Cerebellar cortex (tissue), 1 donor: ENCODE measurements at places on chromosomes 4 and X.

DNA sequence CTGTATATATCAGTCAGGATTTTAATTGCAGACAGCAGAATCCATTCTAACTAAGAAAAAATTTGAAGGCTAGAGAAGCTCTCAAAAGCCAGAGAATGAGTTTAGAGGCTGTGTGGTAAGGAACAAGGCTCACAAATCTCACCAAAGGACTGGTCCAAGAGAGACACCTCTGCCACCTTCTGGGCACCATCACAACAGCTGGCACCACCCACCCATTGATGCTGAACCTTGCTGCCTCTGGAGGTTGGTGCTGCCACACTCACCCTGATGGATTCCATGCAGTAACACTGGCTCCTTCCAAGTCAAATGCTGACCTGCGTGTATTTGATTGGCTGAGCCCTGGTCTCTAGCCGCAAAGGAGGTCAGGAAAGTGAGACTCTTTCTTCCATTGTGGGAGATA is 100.8 kb downstream of the BEND2 start:
- no peak for DNase-seq

GRCh38 chrX:110125446-110126162 is 122.7 kb downstream of the TMEM164 start:
- peak; percentile 7 for DNase-seq

DNA sequence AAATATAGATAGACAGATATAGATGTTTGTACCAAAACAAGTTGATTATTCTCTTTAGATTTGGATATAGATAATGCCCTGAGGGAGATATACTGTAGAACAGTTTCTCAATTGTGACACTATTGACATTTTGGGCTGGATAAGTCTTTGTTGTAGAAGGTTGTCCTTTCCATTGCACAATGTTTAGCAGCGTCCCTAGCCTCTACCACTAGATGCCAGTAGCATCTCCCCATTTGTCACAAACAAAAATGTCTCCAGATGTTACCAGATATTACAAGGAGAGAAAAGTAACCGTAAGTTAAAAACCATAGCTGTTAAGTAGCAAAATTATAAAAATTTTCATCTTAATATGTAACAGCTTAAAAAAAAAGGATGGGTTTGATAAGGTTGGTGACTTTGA is 2595.3 kb downstream of the ARAP2 start:
- DNase-seq, result no peak

GRCh38 chrX:53269536-53270107 is 11.8 kb downstream of the IQSEC2 start:
- DNase-seq, result no peak

GRCh38 chr4:39889226-39889625 is 88.5 kb downstream of the PDS5A start:
- no peak for DNase-seq

GRCh38 chr4:165199722-165200121 is 7.6 kb upstream of the KLHL2 start:
- no peak for DNase-seq

DNA sequence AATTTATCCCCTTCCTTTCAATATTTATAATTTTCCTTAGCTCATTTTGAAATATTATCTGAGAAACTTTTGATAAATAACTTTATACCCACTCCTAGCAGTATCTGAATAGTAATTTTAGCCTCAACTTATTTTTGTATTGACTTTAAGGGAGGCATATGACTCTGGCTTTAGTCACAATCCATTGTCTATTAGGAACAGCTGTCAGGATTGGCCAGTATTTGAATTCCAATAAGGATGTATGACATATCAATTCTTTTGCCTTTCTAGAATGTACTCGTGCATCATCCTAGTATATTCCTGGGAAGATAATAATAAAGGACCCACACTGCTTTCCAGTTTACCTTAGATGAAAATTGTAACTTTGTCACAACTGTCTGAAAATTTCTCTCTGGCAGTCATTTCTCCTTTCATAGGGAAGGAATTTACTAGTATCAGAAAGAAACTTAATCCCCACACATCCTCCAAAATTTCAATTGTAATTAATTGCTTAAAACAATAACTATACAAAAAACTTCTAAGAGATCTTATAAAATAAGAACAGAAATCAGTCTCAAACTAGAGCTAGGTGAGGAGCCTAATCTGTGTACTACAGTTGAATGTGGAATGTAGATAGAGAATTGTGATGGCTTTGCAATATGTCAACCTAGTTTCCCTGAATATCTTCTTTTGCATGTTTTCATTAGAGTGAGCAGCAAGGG is 121.0 kb upstream of the EPHA5 start:
- DNase-seq, result no peak

DNA sequence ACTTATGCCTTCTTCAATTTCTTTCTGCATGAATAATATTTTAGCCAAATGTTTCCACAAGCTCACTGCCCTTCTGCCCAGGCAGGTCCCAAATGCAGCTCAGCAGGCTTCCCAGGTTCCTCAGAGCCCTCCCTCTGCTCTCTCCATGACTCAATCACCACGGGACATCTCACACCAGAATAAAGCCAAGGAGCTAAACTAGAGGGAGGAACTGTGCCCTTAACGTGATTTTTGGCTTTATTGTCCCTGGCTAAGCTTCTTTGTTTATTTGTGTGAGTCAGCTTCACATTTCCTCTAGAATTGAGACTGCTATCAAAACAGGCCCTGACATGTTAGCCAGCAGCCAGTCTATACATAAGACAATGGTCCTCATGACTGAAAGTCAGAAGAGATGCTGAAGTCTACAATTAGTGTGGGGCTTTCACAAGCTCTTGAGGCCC is 186.4 kb upstream of the GALNT7 start:
- no peak for DNase-seq

GRCh38 chr4:112253382-112254000 is 21.9 kb downstream of the AP1AR start:
- DNase-seq, result no peak

DNA sequence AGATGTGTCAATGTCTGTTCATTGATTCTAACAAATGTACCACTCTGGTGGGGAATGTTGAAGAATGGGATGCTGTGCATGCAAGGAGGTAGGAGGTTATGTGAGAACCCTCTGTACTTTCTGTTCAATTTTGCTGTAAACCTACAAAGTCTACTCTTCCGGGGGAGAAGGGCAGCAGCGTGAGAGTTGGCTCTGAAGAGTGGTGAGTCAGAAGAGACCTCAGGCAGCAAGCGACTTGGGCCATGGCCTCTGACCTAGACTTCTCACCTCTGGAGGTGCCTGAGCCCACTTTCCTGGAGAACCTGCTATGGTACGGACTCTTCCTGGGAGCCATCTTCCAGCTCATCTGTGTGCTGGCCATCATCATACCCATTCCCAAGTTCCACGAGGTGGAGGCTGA is 26.7 kb downstream of the MANBA start:
- no peak for DNase-seq

- no peak for DNase-seq
Measured at GRCh38 chr4:98577956-98578355, 80.5 kb downstream of the TSPAN5 start.

GRCh38 chr4:48153791-48154550 is 19.9 kb upstream of the TXK start:
- DNase-seq, result no peak

- DNase-seq, result no peak
Measured at GRCh38 chr4:60656171-60656570, 544.0 kb upstream of the ADGRL3 start.

GRCh38 chr4:80989921-80990544 is 40.5 kb upstream of the BMP3 start:
- peak; percentile 71 for DNase-seq

DNA sequence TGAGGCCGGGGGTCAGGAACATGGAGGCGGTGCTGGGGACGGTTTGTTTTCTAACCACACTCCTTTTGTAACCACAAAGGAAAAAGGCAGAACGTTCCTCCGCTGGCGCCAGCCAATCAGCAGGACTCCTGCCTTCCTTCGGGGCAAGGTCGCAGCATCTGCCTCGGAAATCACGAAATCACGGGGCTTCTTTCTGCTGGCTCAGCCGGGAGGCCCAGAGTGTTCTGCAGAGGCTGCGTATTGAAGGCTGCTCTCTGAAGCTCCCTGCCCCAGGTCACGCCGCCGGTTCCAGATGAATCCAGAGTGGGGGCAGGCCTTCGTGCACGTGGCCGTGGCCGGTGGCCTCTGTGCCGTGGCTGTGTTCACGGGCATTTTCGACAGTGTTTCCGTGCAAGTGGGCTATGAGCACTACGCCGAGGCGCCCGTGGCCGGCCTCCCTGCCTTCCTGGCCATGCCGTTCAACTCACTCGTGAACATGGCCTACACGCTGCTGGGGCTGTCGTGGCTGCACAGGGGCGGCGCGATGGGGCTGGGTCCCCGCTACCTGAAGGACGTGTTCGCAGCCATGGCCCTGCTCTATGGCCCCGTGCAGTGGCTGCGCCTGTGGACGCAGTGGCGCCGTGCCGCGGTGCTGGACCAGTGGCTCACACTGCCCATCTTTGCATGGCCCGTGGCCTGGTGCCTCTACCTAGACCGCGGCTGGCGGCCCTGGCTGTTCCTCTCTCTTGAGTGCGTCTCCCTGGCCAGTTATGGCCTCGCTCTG is 9.4 kb downstream of the TMEM187 start:
- DNase-seq, result no peak

DNA sequence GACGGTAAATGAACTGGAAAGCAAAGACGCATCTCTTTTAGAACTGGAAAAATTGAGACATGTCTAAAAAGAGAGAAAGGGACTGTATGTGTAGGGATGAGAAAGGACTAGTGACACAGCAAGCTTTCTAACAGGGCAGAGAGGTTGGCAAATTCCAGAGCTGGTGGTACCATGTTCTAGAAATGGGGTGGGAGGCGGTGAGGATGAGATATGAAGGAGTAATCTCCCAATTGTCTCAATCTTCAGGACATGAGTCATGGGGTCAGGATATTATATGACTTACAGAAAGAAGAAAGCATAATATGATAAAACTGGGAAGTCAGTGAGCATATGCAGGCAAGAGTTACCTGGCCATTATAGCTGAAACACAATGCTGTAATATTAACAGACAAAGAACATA is 14.2 kb downstream of the TAB3 start:
- DNase-seq, result no peak

- no peak for DNase-seq
Measured at GRCh38 chrX:140132937-140133336, 167.6 kb upstream of the CXorf66 start.

GRCh38 chr4:37728064-37728463 is 41.9 kb upstream of the RELL1 start:
- no peak for DNase-seq

- DNase-seq, result no peak
Measured at GRCh38 chr4:128915544-128915943, 106.0 kb downstream of the JADE1 start.

GRCh38 chrX:126141014-126141413 is 25.1 kb downstream of the DCAF12L2 start:
- no peak for DNase-seq

- DNase-seq, result no peak
Measured at GRCh38 chr4:67820903-67821302, 62.9 kb downstream of the TMPRSS11D start.

GRCh38 chr4:106615961-106616360 is 247.4 kb upstream of the GIMD1 start:
- DNase-seq, result no peak

DNA sequence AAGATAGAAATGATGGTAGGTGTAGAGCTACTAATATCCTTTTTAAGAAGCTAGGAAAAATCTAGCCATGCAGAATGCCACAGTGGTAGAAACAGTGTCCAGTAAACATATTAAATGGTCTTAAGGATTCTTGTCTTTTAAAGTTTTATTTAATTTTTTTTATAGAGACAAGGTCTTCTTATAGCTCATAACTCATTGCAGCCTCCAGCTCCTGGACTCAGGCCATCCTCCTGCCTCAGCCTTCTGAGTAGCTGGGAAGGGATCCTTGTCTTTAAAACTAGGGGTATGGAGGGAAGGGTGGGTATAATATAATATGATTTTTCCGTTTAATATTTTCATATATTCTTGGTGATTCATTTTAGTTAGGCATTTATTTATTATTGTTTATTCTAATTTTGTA is 3.8 kb downstream of the TMEM165 start:
- no peak for DNase-seq

- no peak for DNase-seq
Measured at GRCh38 chrX:124239324-124239723, 93.1 kb upstream of the TEX13D start.

GRCh38 chr4:57591073-57591472 is 480.9 kb upstream of the IGFBP7 start:
- no peak for DNase-seq

DNA sequence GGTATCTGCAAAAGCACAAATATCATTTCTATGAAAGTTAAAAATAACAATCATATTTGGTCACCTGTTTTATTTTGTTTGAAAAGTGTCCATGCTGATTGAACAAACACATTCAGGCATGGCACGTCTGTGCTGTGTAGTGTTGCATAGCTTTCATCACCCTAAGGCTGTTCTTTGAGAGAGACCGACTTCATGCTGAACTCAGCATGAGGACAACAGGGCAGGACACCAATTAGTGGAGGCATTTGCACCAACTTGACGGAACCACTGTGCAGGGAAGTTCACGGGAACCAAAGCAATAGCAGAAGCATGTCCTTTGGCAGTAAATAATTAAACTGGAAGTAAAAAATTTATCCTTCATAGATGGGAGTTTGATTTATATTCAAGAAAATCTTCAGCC is 158.4 kb upstream of the SLC7A11 start:
- no peak for DNase-seq

- no peak for DNase-seq
Measured at GRCh38 chr4:3777669-3778068, 11.5 kb downstream of the ADRA2C start.
